ENCODE measurements at places on chromosomes 7 and 10.

GRCh38 chr10:17249820-17250219, 21.8 kb downstream of the VIM start:
- no peak for DNase-seq

GRCh38 chr10:49176310-49177268, 11.6 kb downstream of the TMEM273 start:
- peak; percentile 17 for DNase-seq

GRCh38 chr10:6279540-6280267, 77.0 kb downstream of the PFKFB3 start:
- DNase-seq: no peak

GRCh38 chr7:21215307-21215706, 212.6 kb upstream of the SP4 start:
- no peak for DNase-seq

- DNase-seq: peak; percentile 88
These were observed 24.9 kb upstream of the PITRM1 start for GRCh38 chr10:3197348-3198003.

GRCh38 chr10:68406111-68406814, 814 bp downstream of the RUFY2 start:
- DNase-seq: peak; percentile 67

DNA sequence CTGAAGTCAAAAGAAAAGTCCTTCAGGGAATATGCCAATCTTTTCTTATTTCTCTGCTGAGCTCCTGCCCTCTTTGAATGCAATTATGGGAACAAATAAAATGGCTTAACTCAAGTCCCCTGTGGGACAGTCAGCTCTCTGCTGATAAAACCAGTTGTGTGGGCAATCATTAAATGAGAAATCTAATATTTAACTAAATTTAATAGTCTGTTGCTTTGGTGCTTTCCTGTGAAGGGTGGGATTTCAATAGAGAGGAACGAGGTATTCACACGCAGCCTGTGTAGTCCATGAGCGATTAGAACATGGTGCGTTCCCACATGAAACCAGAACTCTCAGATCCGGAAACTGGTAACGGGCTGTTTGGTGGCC, 138.4 kb downstream of the PAXIP1 start:
- no peak for DNase-seq

DNA sequence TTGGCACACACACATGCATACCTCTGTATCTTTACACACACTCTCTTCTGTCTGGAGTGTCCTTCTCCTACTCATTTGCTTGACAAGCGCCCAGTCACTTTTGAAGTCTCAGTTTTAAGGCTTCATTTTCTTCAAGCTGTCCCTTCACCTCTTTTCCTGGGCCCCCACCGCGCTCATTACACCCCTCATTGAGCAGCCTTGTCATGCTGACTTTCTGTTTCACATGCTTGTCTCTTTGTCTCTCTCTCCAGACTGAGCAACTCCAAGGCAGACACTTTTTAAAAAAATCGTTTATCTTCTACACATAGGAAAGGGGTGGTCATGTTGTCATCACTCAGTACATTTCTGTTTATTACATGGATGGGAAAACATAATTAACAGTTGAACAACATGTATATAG, 225.2 kb upstream of the FZD1 start:
- DNase-seq: no peak

DNA sequence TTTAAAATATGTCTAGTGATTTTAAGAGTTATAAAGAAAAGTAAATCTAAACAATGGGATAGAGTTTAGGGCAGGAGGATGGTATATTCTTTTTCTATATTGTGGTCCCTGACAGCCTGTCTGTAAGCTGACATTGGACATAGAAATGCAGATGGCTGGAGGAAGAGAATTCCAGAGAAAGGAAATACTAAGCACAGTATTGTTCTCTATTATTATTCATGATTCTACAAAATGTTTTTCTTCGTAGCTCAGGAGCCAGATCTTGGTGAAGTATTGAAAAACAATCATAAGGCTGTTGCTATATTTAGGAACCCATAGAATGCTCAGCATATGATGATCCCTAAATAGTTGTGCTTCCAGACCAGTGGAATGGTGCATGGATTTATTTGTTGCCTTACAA, 117.0 kb upstream of the FAM3C start:
- no peak for DNase-seq

DNA sequence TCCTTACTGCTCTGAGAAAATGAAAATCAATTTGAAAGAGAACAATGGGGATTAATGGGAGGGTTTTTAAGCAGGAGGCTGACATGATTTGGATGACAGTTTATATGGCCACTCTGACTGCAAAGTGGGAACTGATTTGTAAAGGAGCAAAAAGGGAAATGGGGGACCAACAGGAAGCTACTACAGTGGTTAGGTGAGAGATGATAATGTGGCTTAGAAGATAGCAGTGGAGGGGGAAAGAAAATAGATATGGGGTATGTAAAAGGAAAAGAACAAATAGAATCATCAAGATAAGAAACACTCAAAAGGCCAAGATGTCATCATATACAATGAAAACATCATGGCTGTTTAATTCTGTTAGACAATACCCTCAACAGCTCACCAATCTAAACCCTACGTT, 177.5 kb downstream of the ANK3 start:
- no peak for DNase-seq

DNA sequence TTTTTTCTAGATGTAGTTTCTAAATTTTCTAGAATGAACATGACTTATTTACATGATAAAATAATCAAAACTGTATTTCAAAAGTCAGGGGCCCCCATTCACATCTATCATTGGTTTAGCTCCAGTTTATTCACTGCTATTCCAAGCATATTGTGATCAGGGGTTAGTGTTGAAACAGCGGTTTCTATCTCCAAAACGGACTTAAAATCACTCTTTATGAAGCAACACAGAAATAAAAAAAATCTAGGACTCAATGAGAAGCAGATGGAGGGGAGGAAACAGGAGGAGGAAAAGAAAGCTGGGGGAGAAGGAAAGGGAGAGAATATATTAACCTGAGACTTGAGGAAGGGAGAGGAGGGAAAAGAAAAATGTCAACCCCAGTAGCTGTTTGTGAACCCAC, 14.8 kb upstream of the CH25H start:
- DNase-seq: no peak

GRCh38 chr7:129150199-129150996, 5.9 kb downstream of the TSPAN33 start:
- no peak for DNase-seq

- no peak for DNase-seq
These were observed 144.4 kb upstream of the CELF2 start for GRCh38 chr10:10873289-10873688.

DNA sequence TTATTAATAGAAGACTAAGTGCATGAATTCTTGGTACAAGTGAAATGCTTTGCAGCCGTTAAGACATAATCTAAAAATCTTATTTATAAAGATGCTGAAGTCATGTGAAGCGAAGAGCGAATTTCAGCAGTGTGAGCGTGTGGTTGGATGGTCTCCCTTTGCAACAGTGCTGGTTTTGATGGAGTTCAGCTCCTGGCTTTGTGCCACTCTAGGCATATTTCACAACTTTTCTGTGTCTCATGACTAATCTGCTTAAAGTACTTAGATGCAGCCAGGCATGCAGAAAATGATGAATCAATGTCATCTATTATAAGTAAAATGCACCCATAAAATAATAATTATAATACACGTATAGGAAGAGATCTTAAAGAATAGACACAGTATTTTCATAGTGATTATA, 107.2 kb upstream of the TCERG1L start:
- no peak for DNase-seq

- no peak for DNase-seq
These were observed 206.9 kb upstream of the AGK start for GRCh38 chr7:141344153-141344935.

DNA sequence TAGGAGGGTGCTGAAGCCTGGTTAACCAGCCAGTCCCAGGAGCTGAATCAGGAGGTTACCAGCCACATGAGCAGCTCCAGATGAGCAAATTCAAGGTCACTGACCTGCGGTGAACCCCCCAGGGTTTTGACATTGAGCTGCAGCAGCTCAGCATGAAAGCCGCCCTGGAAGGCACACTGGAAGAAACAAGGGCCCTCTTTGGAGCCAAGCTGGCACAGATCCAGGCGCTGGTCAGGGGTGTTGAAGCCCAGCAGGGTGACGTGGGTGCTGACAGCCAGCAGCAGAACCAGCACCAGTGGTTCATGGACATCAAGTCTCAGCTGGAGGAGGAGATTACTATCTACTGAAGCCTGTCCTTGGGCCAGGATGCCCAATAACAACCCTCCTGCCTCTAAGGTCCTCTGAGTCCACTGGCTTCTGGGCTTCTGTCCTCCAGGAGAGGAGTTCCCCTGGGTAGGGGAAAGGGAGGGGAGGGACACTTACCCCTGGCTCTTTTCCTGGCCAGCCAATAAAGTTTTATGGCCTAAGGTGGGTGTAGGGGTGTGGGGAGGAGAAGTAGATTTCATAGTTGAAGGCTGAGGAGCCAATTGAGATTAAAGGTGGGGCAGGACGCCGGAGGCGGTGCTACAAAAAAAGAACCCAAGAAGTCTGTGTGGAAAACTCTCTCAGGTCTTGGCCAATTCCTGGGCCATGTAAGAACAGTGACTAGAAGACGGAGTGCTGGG, 29.4 kb upstream of the ATOH7 start:
- DNase-seq: no peak

DNA sequence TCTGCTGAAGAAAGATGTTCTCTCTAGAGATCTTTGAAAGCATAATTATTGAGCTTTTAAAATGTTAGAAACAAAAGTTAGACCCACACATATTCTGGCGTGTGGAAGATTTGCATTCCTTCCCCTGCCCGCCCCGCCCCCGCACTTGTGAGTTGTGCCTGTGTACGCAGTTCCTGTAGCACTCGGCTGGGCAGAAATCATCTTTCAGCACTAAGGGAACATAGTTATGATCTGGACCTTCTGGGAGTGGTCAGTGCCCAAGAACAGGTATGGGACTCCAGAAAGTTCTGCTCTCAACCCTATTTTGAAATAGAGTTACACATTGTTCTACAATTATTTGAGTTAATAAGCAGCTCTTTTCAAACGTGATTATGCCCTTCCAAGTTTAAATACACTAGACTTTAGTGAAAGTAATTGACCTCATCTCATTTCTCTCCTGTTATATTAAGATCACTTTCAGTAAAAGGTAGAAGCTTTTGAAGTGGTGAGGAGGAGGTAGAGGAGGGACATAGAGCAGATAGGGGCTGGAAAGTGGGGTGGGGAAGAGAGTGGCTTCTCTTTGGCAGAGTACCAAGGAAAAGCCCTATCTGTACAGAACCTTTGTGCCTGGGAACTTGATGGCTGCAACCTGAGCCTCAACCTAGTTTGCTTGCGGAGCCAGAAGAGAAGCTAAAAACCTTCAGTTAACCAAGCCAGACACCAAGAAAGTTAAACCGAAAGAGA, 5.7 kb downstream of the BLVRA start:
- DNase-seq: peak; percentile 43

DNA sequence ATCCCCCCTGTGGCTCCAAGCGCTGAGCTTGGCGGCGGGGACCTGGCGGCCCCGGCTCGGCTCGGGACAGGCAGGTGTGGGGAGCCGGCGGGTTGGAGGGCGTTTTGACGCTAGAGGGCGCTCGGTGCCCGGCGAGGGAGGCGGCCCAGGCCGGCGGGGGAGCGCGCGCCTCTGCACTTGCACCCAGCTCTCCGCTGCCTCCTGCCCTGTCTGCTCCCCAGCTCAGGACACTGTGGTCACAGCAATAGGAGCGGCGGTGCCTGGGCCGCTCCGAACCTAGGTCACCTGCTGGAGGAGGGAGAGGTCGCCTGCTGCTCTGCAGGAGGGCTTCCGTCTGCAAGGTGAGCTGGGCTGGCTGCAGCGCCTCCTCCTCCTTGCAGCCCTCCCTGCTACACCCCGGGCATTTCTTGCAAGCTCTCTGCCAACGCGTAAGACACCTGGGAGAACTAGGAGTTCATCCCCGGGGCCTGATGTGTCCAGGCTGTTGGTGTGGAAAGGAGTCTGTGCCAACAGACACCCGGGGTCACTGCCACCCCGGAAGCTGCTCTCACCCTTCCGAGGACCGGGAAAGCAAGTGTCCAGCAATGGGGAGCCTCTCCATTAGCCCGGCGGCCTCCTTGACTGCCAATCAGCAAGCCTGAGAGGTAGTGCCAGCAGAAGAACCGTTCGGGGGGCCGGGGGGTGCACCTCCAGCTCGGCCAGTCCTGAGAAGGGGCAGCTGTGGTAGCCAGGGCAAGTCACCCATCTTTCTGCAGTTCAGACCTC, 620.4 kb downstream of the GALNT17 start:
- peak; percentile 64 for DNase-seq

- DNase-seq: no peak
These were observed 135.0 kb downstream of the SEMA3C start for GRCh38 chr7:80783678-80784327.

- DNase-seq: no peak
These were observed 14.5 kb downstream of the CBX3 start for GRCh38 chr7:26216049-26216448.

DNA sequence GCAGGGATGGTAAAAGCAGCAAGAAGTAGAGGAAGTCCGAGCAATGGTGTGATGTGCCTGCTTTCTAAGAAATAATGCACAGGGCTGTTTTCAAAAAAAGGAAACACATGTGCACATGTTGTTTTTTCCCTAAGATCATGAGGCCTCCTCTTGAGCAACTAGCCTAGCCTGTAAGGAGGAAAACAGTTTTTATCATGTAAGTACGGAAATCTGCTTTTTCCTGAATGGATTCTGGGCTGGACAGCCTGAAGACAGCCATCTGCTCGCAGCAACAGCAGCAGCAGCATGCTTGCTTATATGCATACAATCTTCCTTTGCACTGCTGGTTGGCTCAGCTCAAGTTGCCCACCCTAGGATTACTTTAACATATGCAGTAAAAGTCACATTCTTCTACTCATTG, 87.1 kb downstream of the HIBADH start:
- no peak for DNase-seq

- DNase-seq: peak; percentile 69
These were observed 228.7 kb upstream of the KLF6 start for GRCh38 chr10:4013651-4014121.

- no peak for DNase-seq
These were observed 5.8 kb downstream of the PITX3 start for GRCh38 chr10:102235598-102235920.

DNA sequence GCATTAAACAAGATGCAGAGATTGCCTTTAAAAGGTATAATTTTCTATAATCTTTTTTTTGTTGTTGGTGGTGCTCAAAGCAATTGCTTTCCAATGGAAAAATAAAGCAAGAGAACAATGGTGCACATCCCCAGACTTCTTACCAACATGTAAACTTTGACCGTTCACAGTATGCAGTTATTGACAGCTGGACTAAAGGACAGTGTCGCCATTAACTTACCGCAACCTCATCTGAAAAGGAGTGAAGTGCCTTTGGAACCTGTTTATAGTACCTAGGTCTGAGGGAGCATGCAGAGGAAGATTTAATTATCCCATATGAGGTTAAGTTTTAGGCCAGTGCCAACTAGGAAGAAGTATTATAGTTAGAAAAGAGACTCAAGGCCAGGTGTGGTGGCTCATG, 654.5 kb downstream of the PARD3 start:
- no peak for DNase-seq
